ENCODE measurements at places on chromosomes 2 and 18.

DNA sequence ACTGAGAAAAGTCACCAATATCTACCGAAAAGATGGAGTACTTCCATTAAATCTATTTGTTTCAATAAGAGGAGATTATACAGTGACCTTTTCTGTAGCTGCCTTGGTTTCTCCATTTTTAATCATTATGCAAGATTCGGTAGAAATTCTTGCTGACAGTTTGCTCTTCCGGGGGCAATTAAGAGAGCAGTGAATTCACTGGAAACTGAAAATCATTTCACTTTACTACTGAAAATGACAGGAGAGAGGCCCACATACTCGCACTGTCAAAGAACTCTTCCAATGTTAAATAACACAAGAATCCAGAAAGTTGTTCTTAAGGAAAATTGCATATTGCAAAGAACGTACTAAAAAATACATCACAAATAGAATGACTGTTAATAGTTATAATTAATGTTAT, 699.3 kb downstream of the CBLN2 start:
- no peak for DNase-seq

GRCh38 chr2:75920859-75921551, 210.3 kb upstream of the GCFC2 start:
- DNase-seq = no peak

DNA sequence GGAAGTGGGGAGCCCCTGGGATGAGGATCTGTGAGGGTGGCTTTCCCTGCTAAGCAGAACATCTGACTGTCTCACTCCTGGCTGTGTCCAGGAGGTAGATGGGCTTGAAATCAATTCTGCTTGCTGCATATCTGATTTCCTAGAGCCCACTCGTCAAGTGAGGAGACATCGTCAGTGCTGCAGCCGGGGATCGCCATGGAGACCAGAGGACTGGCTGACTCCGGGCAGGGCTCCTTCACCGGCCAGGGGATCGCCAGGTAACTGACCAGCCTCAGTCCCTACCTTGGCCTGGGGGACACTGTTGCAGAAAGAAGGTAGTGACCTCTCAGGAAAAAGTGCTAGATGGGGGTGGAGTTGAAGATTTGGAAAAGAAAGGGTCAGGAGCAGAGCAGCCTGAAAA, 31.3 kb downstream of the CNGA3 start:
- no peak for DNase-seq

DNA sequence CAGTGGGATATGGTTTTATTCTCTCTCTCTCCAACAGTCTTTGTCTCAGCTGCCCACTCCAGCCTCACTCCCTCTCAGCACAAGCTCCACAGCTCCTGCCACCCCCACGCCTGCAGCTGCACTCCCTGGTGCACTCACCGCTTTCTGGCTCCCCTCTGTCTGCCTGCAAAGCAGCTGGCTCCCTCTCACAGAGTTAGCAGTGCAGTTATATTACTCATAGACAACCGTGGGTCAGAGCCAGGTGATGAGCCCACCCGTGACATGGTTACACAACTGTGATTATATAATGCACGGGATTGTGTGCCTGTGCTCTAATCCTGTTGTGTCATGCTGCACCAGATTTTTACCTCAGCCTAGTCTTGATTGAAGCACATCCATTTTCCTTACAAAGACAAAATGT, 276.9 kb upstream of the CHAC2 start:
- no peak for DNase-seq

GRCh38 chr2:124978597-124978996, 953.5 kb downstream of the CNTNAP5 start:
- DNase-seq = no peak

DNA sequence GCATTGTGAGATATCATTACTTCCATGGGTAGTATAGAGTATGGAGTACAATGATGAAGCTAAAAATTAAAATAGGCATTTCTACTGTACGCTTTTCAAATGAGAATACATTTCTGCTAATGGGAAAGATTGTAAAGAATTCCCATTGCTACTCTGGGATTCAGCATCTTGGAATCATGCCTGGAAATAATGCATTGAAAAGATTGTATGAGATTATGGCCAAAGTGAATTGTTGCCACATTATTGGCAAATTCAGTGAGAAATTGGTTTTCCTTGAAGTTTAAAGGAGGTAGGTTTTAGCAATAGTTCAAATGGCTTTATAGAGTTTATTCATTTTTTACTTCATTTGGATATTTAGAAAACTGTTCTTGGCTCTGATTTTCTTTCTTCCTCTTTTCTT, 157.9 kb downstream of the GULP1 start:
- no peak for DNase-seq

DNA sequence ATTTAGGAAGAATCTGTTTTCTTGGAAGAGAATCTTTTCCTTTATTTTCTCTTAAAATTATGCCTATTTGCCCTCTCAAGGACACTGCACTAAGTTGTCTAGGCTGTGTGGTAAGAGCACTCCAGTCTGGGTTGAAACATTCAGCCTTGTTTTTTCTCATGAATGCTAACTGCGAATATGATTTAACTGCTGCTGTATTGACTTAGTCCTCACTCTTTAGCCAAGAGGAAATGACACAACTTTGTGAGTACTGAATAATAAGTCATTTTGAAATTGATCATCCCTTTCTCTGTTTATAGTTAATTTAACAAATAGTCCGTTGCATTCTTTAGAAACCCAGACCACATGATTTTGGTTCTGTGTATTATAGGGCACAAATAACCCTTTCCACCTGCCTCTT, 4.5 kb upstream of the RND3 start:
- no peak for DNase-seq

- no peak for DNase-seq
Observed at GRCh38 chr2:55618275-55619055, 1.0 kb upstream of the PPP4R3B start.

- DNase-seq = no peak
Observed at GRCh38 chr18:49344096-49344495, 116.3 kb downstream of the DYM start.

- DNase-seq = no peak
Observed at GRCh38 chr2:195636890-195637289, 20.1 kb upstream of the SLC39A10 start.

GRCh38 chr2:235599596-235600338, 105.9 kb downstream of the AGAP1 start:
- DNase-seq = no peak

GRCh38 chr2:135916207-135916606, 40.0 kb upstream of the MCM6 start:
- no peak for DNase-seq

DNA sequence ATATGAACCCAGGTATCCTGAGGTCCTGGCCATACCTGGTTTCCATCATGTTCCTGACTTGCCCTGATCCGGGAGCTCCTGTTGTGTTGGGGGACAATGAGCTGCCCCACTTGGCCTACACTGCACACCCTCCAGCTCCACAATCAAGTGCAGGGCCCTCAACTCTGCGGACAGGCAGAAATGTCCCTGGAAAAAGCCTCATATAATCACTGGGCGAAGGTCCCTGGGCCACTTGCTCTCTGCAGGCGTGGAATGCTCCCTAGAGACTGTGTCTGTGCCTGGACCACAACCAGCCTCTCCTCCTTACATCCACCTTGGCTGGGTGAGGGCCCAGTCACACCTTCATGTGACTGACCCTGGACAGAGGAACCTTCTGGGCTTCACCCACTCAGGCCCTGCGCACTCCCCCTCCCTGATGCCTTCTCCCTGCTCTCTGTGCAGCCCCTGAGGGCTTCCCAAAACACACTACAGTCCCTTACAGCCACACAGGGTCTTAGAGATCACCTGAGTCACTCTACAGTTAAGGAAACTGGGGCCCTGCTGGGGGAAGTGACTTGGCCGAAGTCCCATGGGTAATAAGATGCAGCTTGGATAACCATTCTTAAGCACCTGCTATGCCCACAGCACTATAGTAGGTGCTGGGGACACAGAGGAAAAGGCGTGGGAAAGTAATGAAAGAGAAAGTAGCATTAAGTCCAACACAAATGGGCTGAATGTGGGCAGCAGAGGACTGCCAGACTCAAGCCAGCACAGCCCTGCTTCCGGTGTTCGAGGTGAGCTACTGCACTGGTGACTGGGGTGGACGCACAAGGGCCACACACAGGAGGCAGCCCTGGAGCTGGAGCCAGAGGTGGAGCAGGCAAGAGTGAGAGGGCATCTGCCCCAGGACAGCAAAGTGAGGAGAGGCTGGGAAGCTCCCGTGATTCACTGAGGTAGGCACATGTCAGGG, 9.8 kb downstream of the BOLA3 start:
- DNase-seq = no peak

GRCh38 chr2:100013892-100014677, 128.3 kb downstream of the AFF3 start:
- no peak for DNase-seq

DNA sequence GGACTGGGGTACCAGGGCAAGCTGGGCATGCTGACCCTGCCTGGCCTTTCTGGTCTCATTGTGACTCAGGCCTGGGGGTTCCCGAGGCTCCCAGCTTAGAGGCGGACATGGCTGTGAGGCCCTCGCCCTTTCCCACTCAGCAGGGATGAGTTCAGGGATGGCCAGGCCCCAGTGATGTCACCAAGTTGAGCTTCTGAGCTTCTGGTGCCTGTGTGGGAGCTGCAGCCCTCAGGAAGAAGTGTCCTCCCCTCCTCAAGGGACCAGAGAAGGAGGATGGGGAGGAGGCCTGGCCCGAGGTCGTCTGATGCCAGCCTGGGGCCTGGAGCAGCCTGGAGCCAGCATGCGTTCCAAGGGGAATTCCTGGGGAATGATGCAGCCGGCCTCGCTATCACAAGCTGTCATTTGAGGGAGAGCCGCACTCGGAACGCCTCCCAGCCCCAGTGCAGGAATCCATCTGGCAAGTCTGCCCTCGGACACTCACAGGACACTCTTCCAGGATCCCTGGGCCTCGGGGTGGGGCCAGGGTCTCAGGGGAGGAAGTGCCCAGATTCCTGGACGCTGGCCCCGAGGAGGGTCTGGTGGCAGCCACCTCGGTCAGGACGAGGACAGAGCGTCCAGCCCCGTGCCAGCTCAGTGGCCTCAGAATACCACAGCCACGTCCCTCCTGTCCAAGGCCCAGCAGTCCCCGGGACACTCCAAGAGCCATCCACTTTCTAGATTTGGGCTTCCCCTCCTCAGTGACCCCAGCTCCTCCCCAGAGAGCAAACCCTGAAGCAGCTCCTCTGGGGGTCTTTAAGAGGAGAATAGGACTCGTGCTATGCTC, 61.2 kb upstream of the GPC1 start:
- DNase-seq = no peak

GRCh38 chr2:234669621-234670020, 172.7 kb upstream of the ARL4C start:
- no peak for DNase-seq

DNA sequence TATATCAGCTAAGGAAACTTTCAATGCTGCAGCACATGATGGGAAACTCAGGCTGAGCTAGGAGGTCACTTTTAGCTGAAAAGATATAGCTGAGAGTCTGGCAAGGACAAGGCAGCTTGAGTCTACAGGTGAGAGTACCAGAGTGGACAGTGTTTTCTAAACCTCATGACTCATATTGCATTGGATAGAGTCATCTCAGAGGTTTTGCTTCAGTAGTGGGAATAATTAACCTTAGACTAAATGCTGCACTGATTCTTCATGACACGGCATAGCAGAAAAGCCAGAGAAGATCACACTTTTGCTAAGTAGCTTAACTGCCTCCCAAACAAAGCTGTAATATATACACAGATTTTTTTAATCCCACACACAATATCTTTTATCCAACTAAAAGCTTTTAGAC, 865.0 kb upstream of the CDH2 start:
- DNase-seq = no peak

DNA sequence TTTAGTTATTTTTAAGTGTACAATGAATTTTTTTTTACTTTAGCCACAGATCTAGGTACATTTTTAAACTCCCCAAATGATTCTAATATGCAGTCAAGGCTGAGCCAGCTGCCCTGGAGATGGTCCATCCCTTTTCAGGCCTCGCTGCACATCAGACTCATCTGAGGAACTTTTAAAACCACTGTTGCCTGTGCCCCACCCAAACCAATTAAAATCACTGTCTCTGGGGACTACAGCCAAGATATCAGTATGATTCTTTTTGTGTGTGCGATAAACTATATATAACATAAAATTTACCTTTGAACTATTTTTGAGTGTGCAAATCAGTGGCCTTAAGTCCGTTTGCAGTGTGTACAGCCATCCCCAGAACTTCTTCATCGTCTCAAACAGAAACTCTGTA, 9.1 kb upstream of the MALT1 start:
- no peak for DNase-seq

All from stimulated activated CD8-positive, alpha-beta memory T cell treated with anti-CD3 and anti-CD28 coated beads, Interleukin-2, amount 100 ng/mL, for 48 hours (primary cell).